ENCODE measurements at places on chromosomes 2 and 18.

DNA sequence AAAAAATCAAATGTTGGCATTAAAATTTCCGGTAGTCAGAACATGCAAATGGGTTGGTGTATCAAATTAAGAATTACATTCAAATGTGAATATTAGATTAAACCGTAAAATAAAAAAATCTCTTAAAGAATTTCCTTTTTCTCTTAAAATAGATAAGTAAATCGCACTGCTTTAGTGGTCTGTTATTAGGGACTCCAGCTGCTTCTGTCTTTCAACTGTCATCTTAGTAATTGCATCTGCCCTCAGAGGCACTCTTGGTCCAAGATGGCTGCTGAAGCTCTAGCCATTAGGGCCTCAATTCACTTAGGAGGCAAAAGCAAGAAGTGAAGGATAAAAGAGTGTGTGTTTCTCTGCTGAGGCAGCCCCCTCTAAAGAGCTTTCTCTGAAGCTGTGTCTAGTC is 132.4 kb downstream of the MGAT5 start:
- no peak for DNase-seq

DNA sequence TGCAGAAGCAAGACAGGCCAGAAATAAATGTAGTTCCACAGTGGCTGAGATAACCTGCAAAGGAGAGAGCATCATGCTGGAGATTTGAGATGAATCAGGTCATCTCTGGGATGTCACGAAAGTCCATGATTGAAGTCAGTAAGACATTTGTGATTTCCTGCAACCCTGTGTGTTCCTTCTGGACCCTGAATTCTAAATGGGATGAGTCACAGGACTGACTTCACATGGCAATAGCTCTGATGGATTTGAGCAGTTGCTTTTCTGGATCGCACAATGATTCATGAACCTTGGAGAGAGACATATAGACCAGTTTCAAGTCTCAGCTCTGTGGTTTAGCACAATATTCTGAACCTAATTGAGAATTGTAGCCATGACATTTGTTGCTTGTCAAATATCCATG is 102.9 kb downstream of the TSN start:
- DNase-seq = no peak

GRCh38 chr2:148021886-148022285 is 995 bp downstream of the MBD5 start:
- DNase-seq = no peak

DNA sequence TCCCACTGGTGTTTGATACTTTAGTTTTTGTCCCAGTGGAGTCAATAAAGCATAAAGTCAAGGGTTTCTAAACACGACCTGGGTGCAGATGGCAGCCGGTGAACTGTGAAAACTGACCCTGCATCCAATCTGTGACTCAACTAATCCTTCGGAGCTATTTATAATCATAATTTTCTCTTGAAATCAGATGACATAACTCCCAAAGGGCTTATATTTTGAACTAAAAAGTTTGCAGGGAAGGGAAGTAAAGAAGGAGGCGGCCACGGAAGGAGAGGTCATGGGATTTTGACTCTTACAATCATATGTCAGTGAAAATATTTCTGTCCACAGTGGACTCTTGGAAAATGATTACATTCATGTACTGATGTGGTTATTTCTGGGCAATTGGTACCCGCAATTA is 178.5 kb downstream of the PDE1A start:
- peak; percentile 33 for DNase-seq

DNA sequence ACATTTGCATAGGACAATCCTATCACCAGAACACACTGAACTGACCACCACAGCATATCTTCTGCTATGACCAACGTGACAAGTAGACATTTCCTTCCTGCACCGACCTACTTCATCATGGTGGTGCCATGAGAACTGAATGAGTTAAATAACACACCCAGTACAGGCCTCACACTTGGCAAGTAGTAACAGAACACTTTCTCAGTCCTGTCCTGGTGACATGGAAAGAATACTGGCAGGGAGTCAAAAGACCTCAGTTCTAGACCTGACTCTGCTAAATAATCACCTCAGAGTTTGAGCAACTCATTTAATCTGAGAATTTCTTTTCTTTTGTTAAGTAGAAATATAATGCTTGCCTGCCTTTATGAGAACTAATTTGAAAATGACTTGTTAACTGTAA is 186.3 kb upstream of the SMAD7 start:
- DNase-seq = no peak

- DNase-seq = no peak
Measured at GRCh38 chr2:164735309-164735919, 106.2 kb downstream of the COBLL1 start.

GRCh38 chr18:9008709-9009635 is 93.5 kb upstream of the NDUFV2 start:
- DNase-seq = no peak

- DNase-seq = no peak
Measured at GRCh38 chr2:190235551-190236075, 84.0 kb downstream of the HIBCH start.

GRCh38 chr2:18987592-18988073 is 370.8 kb downstream of the OSR1 start:
- DNase-seq = peak; percentile 15

- DNase-seq = no peak
Measured at GRCh38 chr2:128369108-128369555, 50.5 kb upstream of the HS6ST1 start.

- DNase-seq = no peak
Measured at GRCh38 chr2:207255565-207256470, 90.1 kb upstream of the KLF7 start.

DNA sequence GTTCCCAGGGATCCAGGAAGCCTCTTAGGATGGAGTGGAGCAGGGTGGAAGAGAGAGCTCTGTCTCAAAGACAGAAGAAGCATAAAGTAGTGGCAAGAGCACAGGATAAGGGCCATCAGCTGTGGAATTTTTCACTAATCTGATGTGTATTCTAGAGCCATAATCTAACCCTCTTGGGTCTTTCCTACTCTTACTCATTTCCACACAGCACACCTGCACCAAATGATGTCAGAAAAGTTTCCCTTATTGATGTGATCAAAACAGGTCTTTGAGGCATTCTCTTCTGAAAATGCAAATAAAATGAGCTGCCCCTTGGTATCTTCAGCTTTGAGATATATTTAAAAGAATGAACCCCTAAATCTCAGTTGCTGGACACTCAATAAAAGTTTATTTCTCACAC is 415.1 kb upstream of the CHST9 start:
- DNase-seq = no peak

- DNase-seq = no peak
Measured at GRCh38 chr2:142825861-142826260, 51.6 kb upstream of the KYNU start.

DNA sequence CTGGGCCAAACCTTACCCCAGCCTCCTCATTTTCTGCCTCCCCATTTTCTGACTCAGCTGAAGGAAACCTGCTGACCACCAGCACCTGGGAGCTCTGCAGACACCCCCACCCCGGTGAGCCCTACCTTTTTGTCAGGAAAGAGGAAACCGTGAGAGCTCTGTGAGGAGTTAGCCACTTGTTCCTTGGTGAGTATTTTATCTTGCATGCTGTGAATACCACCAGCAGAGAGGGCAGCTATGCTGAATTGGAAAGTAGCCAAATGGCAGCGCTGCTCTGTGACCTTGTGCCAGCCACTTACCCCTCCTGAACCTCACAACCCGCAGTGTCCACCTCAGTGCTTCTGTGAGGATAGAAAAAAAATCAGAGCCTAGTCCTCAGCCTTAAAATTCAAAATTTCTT is 2.5 kb downstream of the MPPE1 start:
- DNase-seq = no peak

- DNase-seq = no peak
Measured at GRCh38 chr18:74699455-74699854, 101.8 kb downstream of the ZNF407 start.

GRCh38 chr2:229376866-229377265 is 105.8 kb upstream of the PID1 start:
- DNase-seq = no peak

- DNase-seq = no peak
Measured at GRCh38 chr2:3348767-3349166, 28.9 kb downstream of the EIPR1 start.

DNA sequence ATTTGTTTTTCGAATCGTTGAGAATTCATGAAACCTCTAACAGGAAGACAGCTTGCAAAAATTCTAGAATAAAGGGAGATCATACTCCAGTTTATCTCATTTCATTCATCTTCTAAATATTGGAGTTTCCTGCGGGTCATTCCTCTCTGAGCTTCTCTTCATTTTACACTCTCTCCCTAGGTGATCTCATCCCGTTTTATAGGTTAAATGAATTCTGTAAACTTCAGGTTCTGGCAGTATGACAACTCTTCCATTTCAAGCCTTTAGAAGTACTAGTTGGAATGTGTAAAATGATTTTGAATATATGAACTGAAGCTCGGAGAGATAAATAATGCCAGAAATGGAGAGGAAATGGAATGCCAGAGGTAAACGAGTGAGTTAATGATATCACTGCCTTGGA is 312.4 kb downstream of the METTL4 start:
- no peak for DNase-seq

- no peak for DNase-seq
Measured at GRCh38 chr2:11483806-11484617, 18.1 kb upstream of the E2F6 start.

DNA sequence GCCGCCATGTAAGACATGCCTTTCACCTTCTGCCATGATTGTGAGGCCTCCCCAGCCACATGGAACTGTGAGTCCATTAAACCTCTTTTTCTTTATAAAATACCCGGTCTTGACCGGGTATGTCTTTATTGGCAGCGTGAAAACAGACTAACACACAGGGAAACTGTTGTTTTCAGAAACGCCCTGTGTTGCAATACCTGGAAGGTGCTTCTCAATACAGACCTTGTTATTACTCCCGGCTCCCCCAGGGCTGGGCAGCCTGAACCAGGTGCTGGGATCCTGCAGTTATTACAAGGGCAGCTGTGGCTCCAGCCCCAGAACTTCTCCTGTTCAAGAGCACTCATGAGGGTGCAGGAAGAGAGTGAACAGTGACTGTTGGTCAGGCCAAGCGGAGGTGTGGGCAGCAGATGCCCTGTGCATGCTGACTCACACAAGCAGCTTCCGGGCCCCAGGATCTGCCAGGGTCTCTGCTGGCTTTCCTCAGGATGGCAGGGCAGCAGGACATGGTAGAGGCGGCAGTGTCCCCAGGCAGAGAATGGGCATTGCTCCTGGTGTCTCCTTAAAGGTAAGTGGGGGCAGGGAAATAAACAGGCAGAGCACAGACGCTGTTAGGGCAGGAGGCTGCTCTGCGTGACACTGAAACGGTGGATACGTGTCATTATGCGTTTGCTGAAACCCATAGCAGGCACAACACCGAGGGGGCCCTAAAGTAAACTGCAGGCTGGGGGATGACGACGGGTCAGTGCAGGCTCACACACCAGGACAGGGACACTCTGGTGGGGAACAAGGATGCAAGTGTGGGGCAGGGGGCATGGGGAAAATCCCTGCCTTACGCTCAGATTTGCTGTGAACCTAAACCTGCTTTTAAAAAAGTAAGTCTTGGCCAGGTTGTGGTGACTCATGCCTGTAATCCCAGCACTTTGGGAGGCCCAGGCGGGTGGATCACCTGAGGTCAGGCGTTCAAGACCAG is 89.1 kb downstream of the NDUFA10 start:
- no peak for DNase-seq

- DNase-seq = no peak
Measured at GRCh38 chr2:159208438-159208837, 78.1 kb downstream of the WDSUB1 start.

DNA sequence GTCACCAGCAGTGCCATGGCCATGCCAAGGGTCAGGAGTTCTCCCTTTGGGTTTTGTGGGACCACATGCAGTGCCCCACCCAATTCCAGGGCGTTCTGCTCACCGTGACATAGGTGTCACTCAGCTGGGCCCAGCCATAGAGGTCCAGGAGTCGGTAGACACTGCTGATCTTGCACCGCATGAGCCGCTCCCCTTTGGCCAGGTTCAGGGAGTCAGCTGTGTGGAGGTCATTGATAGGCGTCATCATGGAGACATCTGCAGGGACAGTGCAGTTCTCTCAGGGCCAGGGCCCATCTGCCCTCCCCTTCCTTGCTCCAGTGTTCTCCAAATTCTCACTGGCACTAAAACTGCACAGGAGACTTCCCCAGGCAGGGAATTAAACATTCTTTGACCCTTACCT is 71.9 kb downstream of the ADD2 start:
- no peak for DNase-seq

- no peak for DNase-seq
Measured at GRCh38 chr2:44277541-44277940, 2.3 kb downstream of the SLC3A1 start.

DNA sequence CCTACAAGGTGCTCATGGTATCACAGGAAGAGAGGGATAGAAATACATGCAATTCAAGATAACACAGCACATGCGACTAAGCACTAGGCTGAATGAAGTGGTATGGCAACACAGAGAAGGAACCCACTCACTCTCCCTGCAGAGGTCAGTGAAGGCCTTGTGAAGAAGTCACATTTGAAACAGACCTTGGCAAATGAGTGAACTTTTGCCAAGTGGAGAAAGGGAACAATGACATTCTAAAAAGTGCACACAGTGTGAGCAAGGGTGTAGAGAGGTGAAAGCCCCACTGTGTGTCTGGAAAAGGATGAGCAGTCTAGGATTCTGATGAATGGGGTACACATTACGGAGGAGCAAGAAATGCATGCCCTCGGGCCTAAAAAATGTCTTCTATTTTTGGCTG is 23.3 kb downstream of the KLF7 start:
- no peak for DNase-seq

GRCh38 chr18:57768537-57769326 is 34.4 kb downstream of the ATP8B1 start:
- no peak for DNase-seq

GRCh38 chr2:113176696-113177355 is 3.1 kb downstream of the PSD4 start:
- no peak for DNase-seq

DNA sequence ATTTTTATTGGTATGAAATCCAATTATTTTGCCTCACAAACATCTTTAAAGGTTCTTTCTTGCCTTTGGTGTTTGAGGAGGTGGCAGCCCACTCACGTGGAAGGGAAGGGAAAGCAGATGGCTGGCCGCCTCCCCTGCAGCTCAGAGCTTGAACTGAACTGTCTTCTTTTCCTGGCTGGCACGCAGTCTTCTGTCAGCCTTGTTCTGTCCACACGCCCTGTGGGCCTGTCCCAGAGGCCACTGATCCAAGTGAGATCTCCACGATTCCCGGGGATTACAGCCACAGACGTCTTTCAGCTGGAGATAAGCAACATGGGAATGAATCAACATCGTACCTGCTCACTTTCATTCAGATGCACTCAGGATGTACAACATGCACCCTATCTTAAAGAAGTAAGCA is 73.3 kb downstream of the TMEM18 start:
- DNase-seq = no peak

DNA sequence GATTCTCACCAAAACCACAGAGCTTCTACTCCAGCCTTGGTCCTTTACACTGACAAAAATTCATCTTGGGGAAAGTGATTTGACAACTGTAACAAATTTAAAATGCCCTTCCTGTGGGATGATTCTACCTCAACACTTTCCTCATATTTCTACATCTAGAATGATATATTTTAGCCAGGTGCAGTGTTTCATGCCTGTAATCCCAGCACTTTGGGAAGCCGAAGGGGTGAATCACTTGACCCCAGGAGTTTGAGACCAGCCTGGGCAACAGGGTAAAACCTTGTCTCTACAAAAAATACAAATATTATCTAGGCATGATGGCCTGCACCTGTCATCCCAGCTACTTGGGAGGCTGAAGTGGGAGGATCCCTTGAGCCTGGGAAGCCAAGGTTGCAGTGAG is 408.6 kb downstream of the CDH7 start:
- no peak for DNase-seq

All from NCI-H2171 (cell line).